ENCODE measurements at places on chromosomes 13 and 19.

GRCh38 chr13:89951341-89951740 lies 1396.1 kb upstream of the MIR17HG start:
- DNase-seq = no peak

- DNase-seq = no peak
Observed at GRCh38 chr13:98458431-98458830, 118.5 kb downstream of the STK24 start.

GRCh38 chr13:98419786-98420553 lies 156.9 kb downstream of the STK24 start:
- DNase-seq = no peak

GRCh38 chr19:3423183-3423829 lies 56.9 kb downstream of the NFIC start:
- DNase-seq = no peak

- DNase-seq = no peak
Observed at GRCh38 chr13:31433207-31433606, 233.4 kb downstream of the B3GLCT start.

DNA sequence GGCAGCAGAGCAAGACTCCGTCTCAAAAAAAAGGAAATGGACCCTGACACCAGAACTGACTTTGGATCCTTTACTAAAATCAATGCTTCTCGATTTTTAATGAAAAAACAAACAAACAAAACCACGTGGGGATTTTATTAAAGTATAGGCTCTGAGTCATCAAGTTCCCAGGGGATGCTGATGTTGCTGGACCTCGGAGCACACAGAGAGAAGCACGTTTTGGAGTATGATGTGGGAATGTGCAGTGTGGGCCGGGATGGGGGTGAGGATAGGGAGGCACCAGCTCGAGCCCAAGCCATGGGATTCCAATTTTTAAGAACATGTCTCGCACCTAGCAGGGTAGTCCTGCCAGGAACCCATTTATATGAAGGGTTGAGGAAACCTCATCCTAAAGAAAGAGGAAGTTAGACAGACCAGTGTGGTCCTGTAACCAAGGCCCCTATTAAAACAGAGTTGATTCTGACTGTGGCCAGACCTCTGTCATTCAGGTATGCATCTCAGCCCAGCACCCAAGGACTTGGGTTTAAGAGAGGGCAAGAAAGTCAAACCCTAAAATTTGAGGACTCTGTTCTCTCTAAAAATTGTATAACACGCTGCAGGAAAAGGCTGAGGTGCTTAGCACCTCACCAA lies 6.4 kb downstream of the FLT1 start:
- DNase-seq = no peak

- DNase-seq = no peak
Observed at GRCh38 chr19:44907613-44908012, 2.0 kb downstream of the APOE start.

DNA sequence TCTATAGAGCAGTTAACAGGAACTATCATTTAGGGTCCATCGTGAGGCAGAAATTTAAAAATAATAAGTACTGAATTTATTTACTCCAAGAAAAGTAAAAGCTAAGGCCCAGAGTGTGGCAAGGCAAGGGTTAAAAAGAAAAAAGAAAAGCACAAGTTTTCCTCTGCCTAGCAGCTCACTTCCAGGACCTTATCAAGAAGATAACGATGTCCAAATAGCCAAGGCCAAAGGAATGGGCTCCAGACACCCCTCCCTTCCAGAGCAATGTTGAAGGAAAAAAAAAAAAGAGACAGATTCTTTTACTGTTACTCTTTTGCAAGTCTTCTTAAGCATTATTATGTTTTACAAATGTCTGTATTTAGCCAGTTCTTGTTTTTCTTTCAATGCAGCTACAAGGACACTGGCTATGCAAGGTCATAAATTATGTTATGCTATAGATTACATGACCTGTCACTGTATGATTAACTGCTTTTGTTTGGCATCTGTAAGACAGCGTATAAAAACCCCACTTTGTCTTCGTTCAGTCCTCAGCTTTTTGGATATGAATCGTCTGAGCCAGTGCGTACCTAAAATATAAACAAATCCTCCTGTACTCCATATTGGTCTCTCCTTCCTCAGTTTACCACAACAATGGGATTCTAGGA lies 2.9 kb upstream of the ZNF700 start:
- no peak for DNase-seq

GRCh38 chr13:113890774-113891480 lies 27.1 kb upstream of the GAS6 start:
- DNase-seq = no peak

GRCh38 chr13:76009267-76009890 lies 373.2 kb downstream of the LMO7 start:
- DNase-seq = no peak

- no peak for DNase-seq
Observed at GRCh38 chr13:44718467-44718866, 142.3 kb upstream of the TSC22D1 start.

DNA sequence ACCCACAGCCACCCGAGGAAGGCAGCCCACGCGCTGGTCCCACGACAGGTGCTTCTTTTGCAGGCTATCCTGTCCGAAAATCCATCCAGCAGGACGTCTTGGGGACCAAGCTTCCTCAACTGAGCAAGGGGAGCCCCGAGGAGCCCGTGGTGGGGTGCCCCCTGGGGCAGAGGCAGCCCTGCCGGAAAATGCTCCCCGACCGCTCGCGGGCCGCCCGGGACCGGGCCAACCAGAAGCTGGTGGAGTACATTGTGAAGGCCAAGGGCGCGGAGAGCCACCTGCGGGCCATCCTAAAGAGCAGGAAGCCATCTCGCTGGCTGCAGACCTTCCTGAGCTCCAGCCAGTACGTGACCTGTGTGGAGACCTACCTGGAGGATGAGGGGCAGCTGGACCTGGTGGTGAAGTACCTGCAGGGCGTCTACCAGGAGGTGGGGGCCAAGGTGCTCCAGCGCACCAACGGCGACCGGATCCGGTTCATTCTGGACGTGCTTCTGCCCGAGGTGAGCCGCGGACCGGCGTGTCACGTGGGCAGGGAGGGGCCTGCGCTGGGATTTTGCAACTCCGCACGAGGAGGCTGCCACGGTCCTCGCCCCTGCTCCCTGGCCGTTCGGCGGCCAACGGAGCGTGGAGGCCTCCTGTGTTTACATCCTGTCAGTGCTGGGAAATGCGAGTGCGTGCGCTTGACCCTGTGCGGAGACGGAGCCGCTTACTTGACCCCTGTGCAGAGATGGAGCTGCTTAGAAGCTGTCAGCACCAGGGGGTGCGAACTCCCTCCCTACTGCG lies 12.9 kb upstream of the NDUFS7 start:
- DNase-seq = no peak

Data from fibroblast of skin of left quadriceps (primary cell).